Mucosa of gallbladder (tissue), 1 donor: ENCODE measurements at places on chromosomes 5 and 9.

- DNase-seq = no peak
Measured at GRCh38 chr9:110641293-110641692, 27.3 kb upstream of the MUSK start.

- DNase-seq = no peak
Measured at GRCh38 chr5:159343295-159344094, 13.2 kb upstream of the IL12B start.

DNA sequence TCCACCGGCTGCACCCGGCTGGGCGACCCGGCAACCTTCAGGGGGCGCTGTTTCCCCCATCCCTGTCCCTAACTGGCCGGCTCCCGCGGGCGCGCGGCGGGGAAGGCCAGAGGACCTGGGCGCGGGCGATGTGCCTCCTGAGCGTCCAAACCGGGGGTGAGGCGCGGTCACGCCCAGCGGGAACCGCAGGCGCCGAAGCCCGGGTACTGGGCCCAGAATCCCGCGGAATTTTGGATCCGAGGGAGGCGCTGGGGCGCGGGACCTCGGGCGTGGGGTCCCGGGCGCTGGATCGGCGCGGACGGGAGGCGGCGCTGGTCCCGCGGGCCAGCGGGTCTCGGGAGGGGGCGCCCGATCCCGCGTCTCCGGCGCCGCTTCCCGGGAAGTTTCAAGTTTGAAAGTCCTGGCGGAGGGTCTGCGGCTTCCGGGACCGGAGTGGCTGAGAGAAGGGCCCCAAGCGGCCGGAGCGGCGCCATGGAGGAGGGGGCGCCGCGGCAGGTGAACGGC lies at the start of gene PKN3:
TSS of gene PKN3 (plus strand) at position 59 of the 504 bp plus-strand sequence. CDS start at position 472, 413 bp downstream.
- DNase-seq = peak; percentile 86

GRCh38 chr5:76104027-76104426 lies 20.8 kb downstream of the SV2C start:
- DNase-seq = peak; percentile 46

DNA sequence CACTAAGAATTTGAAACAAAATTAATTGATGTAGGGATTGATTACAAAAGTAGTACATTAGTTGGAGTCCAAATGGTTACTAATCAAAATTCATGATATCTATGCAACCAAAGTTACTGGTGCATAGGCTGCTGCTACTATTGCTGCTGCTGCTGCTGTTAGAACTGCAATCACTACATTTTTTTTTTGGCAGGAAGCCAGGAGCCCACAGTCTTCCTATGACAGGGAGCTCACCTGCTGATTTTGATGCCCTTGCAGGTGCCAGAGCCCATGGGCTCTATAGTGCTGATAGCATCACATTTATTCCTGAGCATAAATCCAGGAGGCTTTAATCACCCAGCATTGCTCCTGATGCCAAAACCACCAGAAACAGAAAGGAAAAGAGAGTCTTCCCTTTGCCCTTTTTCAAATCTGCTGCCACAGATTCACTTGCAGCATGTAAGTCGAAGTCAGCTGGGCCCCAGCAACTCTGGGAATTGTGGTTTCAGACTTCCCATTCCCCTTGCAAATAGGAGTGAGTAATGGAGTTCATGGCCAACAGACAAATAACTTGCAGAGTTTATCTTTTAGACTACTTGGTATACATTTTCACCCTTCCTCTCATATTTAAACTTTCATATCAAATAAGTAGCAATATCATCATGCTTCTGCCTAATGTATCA lies 17.6 kb downstream of the SLCO6A1 start:
- no peak for DNase-seq

- no peak for DNase-seq
Measured at GRCh38 chr9:127989094-127989493, 8.3 kb upstream of the EEIG1 start.

GRCh38 chr5:169706071-169706470 lies 69.0 kb downstream of the DOCK2 start:
- no peak for DNase-seq

- no peak for DNase-seq
Measured at GRCh38 chr5:80516826-80517225, 28.9 kb downstream of the FAM151B start.

GRCh38 chr5:18111906-18112465 lies 477.7 kb downstream of the TAF11L14 start:
- DNase-seq = no peak

DNA sequence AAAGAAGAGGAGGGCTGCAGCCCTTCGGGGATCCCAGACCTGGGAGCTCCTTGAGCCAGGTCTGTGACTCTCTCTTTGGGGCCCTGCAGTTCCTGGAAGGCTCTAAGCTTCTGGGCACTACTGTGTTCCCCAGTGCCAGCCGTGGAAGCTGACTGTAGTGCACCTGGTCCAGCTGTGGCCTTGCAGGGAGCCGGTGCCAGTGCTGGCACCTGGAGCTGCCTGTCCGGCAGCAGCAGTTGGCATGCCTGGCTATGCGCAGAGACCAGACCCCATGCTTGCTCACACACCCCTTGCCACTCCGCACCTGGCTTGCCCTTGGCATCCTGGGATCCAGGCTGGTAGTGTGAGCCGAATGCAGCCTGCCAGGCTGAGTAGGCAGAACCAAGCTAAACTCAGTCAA lies 91.0 kb upstream of the PUM3 start:
- DNase-seq = no peak

DNA sequence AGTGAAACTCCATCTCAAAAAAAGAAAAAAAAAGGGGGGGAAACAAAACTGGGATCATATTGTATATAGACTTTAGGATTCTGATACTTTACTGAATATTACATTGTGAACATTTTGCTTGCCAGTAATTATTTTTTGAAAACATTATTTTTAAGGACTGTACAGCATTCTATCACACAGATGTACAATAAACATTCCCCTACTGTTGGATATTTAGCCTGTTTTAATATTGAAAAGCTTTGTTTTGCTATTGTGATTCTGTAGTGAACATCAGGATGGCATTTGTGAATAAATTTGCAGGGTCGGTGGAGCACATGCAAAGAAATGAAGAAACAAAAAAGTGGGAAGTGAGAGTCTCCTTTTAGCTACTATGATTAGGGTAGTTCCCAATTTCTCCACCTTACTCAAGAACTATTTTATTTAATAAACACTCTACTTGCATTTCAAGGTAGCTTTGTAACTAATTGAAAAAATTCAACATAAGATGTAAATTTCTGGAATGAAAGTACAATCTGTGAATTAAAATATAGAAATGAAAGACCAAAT lies 18.7 kb downstream of the RASGRF2 start:
- DNase-seq = no peak

DNA sequence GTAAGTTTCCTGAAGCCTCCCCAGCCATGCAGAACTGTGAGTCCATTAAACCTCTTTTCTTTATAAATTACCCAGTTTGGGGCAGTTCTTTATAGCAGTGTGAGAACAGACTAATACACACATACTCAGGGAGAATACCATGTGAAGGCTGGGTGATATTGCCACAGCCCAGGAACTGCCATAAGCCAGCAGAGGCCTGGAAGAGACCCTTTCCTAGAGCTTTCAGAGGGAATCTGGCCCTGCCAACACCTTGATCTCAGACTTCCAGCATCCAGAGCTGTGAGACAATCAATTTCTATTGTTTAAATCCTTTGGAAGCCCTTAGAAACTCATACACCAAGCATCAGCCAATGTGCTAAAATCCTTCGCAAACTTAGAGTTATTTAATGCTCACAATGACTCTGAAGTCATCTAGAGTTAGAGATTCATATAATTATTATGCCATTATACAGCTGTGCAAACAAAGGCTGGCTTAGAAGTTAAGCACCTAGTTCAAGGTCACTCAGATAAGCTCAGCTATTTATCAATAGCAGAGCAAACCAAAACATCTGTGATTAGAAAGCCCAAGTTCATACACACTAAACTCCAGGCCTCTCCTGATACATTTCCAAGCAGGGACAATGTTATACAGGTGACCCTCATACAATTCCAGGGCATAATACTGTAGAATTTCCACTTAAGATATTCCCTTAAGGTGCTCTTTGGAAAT lies 531.8 kb upstream of the DAP start:
- no peak for DNase-seq

GRCh38 chr5:143613329-143613728 lies 198.6 kb upstream of the HMHB1 start:
- no peak for DNase-seq

GRCh38 chr9:121610638-121610953 lies 40.8 kb upstream of the DAB2IP start:
- no peak for DNase-seq

- DNase-seq = no peak
Measured at GRCh38 chr9:130522233-130522808, 57.1 kb upstream of the FUBP3 start.

DNA sequence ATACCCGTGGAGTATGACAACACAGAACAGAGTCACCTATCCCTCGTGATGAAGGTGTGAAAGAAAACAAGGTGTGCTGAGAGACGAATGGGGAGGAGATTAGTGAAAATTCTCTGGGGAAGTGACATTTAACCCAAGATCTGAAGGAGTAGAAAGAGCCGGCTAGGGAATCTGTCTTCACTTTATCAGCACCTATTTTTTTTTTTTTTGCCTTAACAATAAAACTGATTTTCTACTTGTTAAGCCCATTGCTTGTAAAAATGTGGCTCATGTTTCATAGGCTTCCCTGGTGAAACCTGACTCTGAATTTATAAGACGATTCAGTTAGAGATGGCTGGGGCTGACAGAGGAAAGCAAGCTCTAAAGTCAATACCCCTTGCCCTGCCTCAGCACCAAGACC lies 322.6 kb upstream of the MSX2 start:
- DNase-seq = no peak

GRCh38 chr9:98770717-98771116 lies 25.6 kb downstream of the ANKS6 start:
- no peak for DNase-seq

- DNase-seq = no peak
Measured at GRCh38 chr5:93336330-93337110, 244.5 kb downstream of the NR2F1-AS1 start.

DNA sequence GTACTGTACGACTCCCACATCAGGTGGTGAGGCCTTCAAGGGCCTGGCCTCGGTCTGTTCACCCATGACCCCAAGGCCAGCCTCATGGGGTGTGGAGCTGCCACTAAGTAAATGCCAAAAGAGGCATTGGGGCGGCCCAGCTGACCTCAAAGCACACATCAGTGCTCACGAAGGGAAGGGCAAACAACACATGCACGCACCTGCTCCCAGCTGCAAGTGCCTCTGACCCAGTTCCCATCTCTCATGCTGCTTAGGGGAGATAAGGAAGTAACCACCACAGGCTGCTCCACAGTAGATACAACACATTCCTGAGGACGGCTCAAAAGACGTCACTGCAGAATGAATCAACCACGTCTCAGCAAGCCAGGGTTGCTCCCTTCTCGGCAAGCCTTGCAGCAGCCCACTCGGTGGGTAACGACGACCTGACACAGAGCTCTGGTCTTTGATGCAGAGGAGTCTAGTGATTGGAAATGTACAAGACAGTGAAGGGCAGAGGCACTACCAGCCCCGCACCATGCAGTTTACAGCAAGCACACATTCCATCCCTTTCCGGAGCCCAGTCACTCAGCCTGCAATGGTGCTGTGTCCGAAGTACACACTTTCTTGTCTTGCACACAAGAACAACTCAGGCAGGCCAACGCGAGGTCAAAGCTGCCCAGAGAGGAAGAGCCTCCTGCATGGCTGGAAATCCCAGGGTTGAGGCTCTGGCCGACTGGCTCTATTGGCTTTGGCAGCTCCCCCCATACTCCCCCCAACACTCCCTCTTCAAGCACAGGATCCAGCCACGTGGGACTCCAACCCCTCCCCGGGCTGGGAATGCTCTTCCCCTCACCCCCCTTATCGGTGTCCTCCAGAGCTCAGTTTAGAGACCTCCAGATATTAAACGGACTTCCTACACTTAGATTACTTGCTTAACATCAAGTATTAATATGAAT lies 31.8 kb downstream of the FABP6 start:
- DNase-seq = peak; percentile 59

GRCh38 chr5:173328844-173329490 lies 753 bp upstream of the STC2 start:
- no peak for DNase-seq

- no peak for DNase-seq
Measured at GRCh38 chr5:128466980-128467379, 71.1 kb downstream of the FBN2 start.

GRCh38 chr5:134637116-134637721 lies 4.6 kb upstream of the SAR1B start:
- peak; percentile 31 for DNase-seq

DNA sequence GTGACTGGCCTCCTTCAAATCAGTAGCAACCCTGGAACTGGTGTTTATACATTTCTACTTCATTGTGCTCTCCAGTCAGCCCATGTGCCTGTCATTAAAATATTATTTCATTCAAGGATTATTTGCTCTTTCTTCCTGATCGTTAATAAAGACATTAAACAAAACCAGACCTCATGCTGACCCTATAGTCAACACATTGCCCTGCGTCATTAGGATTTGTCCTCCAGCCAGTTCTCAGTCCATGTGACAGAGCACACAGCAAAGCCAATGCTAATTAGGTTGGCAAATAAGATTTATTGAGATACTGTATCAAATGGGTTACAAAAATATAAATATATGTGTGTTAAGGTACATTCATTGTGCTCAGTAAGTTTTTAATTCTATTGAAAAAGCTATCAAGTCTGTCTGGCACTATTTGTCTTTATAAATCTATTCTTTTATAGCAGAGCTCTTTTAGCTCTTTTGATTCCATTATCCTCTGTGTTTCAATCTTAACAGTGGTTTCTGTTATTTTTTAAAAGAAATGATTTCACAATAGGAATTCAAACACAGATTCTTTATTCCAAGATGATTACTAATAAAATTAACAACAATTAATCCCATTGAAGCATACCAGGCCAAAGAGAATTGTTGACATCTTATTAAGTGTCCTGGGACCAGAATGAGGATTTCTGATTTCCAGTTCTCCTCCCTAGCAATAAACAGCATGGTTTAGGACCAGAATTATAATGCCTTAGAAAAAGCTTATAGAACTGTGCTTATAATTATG lies 209.4 kb upstream of the RGMB start:
- DNase-seq = no peak

DNA sequence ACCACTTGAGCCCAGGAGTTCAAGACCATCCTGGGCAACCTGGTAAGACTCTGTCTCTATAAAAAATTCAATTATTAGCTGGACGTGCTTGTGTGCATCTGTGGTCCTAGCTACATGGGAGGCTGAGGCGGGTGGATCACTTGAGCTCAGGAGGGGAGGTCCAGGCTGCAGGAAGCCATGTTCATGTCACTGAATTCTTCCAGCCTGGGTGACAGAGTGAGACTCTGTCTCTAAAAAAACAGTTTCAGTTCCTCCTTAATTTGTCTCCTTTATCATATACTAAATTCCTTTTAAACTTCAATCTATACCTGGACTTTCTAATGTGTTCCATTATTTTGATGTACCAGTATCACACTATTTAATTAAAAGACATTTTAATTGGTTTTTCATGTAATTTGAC lies 422.2 kb upstream of the TLE4 start:
- DNase-seq = no peak

- no peak for DNase-seq
Measured at GRCh38 chr5:111167551-111167950, 56.6 kb upstream of the CAMK4 start.

DNA sequence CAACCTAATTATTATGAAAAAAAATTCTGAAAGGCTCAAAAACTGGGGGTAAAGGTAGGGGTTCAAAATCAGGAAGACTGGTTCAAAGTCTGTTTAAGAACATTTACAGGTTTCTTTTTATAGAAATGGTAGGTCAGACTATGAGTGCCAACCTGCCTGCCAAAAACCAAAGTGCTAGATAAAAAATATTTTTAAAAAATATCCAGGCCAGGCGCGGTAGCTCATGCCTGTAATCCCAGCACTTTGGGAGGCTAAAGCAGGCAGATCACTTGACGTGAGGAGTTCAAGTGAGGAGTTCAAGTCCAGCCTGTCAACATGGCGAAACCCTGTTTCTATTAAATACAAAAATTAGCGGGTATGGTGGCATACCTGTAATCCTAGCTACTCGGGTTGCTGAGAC lies 67.0 kb downstream of the NR3C1 start:
- DNase-seq = no peak

GRCh38 chr5:18114151-18114757 lies 480.0 kb downstream of the TAF11L14 start:
- no peak for DNase-seq
